Stimulated activated CD8-positive, alpha-beta memory T cell treated with anti-CD3 and anti-CD28 coated beads, Interleukin-12 subunit alpha, Interleukin-12 subunit beta, amount 100 ng/mL, for 1 hour (primary cell): ENCODE measurements at places on chromosomes 5 and 9.

GRCh38 chr9:128118971-128119665 is 8.4 kb downstream of the PTGES2 start:
- DNase-seq = no peak

GRCh38 chr5:19880859-19881436 is 107.1 kb downstream of the CDH18 start:
- DNase-seq = no peak

GRCh38 chr9:98323831-98324135 is 68.3 kb upstream of the TBC1D2 start:
- no peak for DNase-seq

DNA sequence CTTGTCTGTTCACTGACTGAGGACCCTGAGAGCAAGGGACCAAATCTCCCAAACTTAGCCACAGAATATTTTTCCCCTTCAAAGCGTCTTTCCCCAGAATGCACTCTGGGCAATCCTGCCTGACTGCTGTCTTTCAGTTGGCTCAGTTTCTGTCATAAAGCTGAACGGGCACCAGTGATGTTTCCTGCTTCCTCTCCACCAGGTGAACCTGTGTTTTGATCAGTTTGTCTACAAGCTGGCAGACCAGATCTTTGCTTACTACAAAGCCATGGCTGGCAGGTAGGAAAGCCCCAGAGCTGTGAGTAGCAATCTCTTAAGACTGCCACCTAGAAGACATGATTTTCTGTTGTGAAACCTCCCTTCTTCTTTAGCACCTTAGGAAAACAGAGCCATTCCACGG is 61.8 kb downstream of the CYFIP2 start:
- DNase-seq = no peak

GRCh38 chr5:96657068-96657467 is 5.1 kb upstream of the CAST start:
- peak; percentile 29 for DNase-seq

GRCh38 chr5:143495821-143496275 is 92.4 kb upstream of the NR3C1 start:
- no peak for DNase-seq

DNA sequence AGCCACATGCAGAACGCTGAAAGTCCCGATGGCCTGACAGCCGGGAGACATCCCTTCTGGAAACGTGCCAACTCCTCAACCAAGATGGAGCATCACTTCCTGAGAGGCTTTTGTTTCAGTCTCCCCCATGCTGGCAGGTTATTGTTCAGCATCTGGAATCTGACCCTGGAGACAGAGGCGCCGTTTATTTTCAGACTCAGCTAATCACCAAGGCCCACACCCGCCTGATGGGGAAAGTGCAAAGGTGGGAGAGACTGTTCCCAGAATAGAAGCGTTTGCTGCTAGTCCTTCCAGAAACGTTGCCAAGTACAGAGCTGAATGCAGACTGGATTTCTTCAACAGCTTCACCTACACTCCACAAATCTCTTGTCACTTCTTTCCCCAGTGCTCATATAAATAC is 41.8 kb upstream of the S1PR3 start:
- no peak for DNase-seq

DNA sequence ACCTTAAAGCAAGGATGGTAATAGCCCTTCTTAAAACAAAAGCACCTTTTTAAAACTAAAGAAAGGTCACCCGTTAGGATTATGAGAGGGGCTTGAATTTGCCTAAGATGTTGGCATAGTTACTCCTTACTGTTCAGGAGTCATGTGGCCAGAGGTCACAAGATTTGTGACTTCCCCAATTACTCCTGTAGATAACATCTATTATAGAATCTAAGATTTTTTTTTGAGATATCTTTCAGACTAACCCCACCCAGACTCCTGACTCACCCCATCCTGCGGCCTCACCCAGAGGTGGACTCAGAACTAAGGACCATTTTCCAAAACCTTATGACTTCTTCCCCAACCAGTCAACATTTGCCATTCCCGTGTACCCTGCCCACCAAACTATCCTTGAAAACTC is 2.4 kb downstream of the CD180 start:
- no peak for DNase-seq
